ENCODE measurements at places on chromosomes 16 and 17.

GRCh38 chr17:19269106-19269505 lies 31.9 kb downstream of the EPN2 start:
- no peak for DNase-seq

GRCh38 chr16:2963723-2964474 lies at the start of gene KREMEN2:
Gene KREMEN2 (plus strand): TSS chr16:2964275. CDS start chr16:2964521, 246 bp downstream.
- no peak for DNase-seq

DNA sequence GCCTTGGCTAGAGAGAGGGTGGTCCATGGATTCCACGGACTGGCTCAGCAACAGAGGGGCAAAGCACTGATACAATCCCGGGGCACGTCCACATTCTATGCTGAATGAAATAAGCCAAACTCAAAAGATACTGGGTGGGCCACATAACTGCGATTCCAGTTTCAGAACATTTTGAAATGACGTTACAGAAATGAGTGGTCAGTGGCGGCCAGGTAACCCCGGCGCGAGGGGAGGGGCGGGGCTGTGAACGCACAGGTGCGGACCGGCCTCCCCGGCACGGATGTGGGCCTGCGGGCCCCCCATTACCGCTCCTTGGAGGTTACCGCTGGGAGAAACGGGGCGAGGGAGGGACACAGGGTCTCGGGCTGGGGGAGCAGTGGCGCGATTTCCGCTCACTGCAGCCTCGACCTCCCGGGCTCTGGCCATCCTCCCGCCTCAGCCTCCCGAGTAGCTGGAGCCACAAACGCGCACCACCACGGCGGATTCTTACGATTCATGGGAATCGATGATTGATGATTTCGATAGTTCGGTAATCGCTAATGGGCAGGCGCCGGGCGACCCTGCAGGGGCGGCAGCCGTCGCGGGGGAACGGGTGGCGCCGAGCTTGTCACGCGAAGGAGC lies 559 bp downstream of the MVD start:
- no peak for DNase-seq

- no peak for DNase-seq
Measured at GRCh38 chr16:84484579-84485254, 19.7 kb downstream of the MEAK7 start.

GRCh38 chr17:64117981-64118979 lies 11.7 kb downstream of the ERN1 start:
- no peak for DNase-seq

- DNase-seq = no peak
Measured at GRCh38 chr17:51540151-51540550, 279.8 kb downstream of the UTP18 start.

DNA sequence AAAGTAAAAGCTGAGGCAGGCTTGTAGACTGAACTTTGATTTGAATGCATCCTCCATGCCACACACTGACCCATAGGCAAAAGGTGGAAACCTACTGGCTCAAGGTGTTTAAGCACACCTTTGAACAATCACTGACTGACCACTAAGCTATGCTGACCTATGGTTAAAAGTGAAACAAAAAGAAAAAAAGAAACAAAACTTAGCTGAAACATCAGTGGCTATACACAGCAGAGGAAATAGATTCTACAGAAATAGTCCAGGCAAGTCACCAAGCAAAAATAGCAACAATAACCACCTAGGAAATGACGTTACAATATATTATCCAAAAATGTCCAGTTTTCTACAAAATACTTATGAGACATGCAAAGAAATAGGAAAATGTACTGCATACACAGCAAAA lies 60.2 kb downstream of the RPGRIP1L start:
- no peak for DNase-seq

DNA sequence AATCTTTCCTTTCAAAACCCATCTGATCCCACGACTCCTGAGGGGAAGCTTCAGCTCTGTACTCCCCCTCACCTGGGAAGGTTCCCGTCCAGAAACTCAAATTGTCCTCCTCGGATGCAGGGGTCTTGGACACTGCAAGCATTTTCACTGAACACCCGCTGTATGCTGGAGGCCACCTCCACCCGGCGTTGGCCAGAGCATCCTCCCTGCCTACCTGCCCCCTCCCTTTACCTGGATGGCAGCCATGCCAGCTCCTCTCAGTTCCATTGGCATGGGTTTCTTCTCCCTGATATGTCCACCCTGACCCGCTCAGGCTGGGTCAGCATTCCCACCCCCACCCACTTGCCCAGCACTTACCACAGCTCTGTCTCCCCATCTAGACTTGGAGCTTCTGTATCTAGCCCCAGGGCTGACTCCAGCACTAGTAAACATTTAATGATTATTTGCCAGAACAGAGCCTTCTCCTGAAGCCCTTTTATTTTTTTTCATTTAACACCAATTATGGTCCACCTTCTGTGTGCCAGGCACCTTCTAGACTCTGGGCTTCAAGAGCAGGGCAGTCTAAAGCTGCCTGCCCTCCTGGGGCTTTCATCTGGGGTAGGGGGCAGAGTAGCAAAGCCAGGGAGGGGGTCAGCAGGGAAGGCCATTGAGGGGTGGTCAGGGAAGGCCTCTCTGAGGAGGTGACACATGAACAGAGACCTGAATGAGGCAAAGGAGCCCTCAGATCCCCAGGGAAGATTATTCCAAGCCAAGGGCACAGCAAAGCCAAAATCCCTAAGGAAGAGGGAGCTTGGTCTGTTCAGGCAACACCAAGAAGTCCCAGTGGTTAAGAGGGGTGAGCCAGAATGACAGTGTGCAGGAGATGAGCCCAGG lies 8.9 kb upstream of the KRT19 start:
- DNase-seq = no peak

GRCh38 chr16:72753881-72754280 lies 294.0 kb downstream of the ZFHX3 start:
- DNase-seq = no peak

All from T-helper 1 cell (primary cell).